Ascending aorta (tissue), 2 donors: ENCODE measurements at places on chromosomes 7 and 10. TPM values are rescaled to one million over a fixed set of nuclear protein-coding genes. Genes with fewer than 3 reads are reported as not detected.

The VWA2 gene
- not detected for total RNA-seq

DNA sequence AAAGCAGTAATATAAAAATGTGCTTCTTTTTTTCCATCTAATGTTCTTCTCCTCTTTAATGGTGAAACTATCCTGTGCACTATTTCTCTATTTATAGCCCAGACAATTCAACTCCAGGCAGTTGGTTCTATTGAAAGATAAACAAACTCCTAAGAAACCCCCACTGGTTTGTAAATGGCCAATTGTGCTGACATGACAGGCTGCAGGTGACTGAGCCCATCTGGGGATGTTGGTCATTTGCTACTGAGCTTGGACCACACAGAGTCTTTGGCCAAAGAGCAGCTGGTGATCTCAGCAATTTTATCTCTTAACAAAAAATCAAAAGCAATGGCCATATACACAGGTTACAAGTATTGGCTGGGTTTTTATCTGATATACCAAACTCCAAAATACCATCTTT, 631.8 kb upstream of the CELF2 start:
- DNase-seq: no peak

The PDE6C gene
- total RNA-seq: not detected

- no peak for DNase-seq
Measured at GRCh38 chr7:26318921-26319320, 27.3 kb downstream of the SNX10 start.

GRCh38 chr10:112363696-112364688, 9.9 kb upstream of the ACSL5 start:
- DNase-seq: peak; percentile 43

- DNase-seq: no peak
Measured at GRCh38 chr7:125878988-125879387, 949.4 kb upstream of the POT1 start.

DNA sequence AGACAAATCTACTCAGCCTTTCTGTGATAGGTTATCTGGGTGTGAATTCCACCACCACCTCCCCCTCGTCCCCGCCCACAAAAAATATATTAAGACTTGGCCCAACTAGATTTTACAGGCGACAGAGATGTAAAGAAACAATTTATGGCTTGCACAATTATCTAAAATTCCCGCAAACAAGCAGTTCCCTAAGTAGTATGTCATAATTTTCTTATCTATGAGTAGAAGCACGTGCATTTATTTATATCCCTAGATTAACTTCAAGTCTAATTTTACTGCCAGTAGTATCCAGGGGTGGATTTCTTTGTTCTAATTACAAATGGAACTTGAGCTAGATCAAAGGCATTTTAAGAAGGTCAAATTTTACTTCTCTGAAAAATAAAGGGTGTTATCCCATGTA, 1.7 kb downstream of the TSPAN12 start:
- no peak for DNase-seq

DNA sequence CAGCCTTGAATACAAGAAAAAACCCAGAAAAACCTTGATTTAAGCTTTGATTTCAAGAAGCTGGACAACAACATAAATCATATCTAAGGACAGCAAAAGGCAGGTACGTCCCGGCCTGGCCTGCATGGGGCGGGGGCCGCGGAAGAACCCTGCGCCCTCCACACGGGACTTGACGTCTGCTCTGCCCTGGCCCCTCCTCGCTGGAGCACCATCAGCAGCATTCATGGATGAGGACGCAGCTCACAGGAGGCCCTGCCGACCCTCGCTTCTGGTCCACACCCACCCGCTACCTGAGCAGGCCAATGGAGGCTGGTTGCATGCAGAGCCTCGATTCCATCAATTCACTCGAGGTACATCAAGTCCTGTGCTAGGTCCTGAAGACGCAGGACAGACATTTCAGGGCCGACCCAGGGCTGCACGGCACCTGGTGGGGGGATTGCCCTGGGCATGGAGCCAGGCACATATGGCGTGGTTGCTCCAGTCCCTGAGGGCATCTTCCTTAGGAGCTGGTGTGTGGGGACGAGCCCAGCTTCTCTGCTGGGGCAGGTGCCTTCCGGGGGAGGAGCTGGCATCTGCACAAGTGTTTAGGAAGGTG, 63.1 kb upstream of the NKX6-2 start:
- DNase-seq: peak; percentile 55

GRCh38 chr7:43537765-43538403, 45.0 kb upstream of the STK17A start:
- no peak for DNase-seq

The HOXA7 gene
- total RNA-seq: 12.0 TPM

The C10orf67 gene
- not detected for total RNA-seq

- DNase-seq: no peak
Measured at GRCh38 chr7:35802649-35803048, 1.8 kb downstream of the SEPTIN7 start.

DNA sequence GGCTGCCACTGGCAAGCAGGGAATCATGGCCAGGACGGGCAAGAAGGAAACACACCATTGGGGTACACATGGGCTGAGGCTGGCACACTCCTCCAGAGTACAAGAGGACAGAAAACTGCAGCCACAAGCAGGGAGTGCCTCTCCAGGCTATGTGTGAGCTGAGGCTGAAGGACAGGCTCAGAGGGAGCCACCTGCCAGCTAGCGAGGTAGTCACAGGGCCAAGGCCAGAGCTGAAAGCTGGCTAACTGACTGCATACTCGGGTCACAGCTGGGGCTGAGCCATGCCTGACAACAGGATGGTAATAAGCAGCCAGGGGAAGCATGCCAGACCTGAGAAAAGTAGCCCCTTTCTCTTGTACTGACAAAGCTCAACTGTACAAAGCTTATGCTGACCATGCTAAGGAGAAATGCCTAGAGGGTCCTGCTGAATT, 52.0 kb downstream of the KIF5B start:
- DNase-seq: no peak

DNA sequence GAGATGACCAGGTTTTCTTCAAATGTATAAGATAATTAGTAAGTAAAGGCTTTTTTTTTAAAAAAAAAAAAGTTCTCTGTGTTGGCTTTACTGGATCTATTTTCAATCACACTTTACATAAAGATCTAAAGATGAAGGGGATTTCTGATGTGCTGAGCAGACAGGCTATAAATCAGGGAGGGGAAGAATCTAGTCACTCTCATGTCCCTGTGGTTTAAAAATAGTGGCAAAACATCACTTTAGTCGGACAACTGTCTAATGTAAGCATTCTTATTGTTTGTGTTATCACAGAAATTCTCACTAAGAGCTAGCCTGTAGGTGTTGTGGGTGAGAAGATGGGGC, 132.7 kb downstream of the ICA1 start:
- no peak for DNase-seq

GRCh38 chr10:75592791-75593643, 161.6 kb downstream of the LRMDA start:
- no peak for DNase-seq

DNA sequence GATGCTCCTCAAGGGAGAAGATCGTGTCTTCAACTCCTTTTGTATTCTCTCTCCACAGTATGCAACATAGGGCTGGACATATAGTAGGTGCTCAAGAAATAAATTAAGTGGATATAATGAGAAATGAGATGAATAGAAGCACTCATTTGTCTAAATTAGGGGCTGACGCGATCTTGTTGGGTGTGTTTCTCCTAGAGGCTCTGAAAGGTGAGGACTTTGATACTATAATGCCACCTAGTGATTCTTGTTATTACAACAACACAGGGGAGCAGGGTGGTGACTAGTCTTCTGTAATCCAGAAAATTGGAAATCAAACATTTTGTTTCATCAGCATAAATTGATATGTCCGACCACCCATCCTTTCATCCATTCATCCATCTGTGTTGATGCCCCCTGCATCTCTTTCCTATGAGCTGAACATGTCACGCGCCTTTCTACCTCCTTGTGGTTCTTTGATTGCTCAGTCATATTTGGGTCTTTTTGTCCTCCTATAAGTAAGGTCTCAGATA, 3.5 kb upstream of the CFAP58 start:
- no peak for DNase-seq

DNA sequence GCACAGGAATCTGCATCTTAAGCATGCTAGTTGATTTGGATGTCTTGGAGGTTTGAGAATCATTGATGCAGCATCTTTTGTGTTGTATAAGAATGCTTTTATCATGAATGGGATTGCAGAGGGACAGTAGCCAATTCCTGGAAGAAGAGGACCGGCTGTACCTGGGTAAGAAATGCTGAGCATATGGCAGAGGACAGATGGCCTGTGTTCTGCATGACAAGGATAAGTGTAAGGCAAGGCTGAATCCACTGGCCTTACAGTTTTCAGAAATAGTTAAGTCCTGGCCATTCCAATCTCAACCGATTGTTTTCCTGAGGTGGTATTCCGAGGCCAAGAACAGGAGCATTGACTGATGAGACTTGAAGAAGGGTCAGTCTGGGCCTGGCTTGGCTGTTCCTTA, 24.4 kb upstream of the KBTBD2 start:
- no peak for DNase-seq

The SORBS1 gene
- total RNA-seq: 416 TPM

GRCh38 chr10:74852381-74852780, 26.0 kb downstream of the KAT6B start:
- no peak for DNase-seq

DNA sequence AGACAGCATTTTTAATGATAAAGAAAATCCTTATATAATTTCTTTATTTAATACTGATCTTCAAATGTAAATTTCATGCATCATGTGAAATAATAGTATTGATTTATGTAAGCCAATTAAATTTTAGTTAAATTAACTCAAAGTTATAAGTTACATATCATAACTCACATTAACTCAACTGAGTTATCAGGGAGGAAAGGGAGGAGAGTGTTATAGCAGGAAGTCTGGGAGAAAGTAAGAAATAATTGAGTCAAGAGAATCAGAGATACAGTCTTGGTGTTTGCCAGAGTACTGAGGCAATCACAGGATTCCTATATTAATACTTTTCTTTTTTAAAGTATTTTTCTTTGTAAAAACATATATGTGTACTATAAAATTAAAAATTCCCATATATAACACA, 4.0 kb downstream of the BICC1 start:
- no peak for DNase-seq

The LRIT1 gene
- total RNA-seq: not detected

DNA sequence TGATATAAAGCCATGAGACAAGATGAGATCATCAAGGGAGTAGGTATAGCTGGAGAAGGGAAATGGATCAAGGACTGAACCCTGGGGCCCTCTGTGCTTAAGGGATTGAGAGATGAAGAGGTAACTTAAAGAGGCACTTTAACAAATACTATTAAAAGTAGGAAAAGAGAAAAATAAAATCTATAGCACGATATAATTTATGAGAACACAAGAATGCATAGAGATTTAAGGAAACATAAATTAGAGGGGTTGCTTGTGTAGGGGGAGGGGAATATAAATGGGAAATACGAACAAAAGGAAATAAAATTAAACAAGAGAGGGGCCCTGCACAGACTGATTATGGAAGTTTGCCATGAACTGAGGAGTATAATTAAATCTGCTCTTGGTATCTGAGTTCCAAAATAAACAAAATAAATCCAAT, 15.6 kb upstream of the LRRC17 start:
- DNase-seq: no peak

- DNase-seq: no peak
Measured at GRCh38 chr7:27122077-27122910, 8.3 kb downstream of the HOXA4 start.

DNA sequence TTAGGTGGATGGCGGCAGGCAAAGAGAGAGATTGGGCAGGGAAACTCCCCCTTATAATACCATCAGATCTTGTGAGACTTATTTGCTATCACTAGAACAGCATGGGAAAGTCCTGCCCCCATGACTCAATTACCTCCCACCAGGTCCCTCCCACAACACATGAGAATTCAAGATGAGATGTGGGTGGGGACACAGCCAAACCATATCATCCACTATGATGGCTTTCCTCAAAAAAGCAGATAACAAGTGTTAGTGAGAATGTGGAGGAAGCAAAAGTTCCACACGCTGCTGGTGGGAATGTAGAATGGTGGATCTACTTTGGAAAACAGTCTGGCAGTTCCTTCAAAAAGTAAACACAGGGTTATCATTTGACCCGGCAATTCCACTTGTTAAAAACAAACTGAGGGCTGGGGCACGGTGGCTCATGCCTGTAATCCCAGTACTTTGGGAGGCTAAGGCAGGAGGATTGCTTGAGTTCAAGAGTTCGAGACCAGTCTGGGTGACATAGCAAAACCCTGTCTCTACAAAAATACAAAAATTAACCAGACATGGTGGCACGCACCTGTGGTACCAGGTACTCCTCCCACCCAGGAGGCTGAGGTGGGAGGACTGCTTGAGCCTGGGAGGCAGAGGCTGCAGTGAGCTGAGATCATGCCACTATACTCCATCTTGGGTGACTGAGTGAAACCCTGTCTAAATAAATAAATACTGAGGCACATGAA, 161.4 kb upstream of the EEPD1 start:
- DNase-seq: no peak

DNA sequence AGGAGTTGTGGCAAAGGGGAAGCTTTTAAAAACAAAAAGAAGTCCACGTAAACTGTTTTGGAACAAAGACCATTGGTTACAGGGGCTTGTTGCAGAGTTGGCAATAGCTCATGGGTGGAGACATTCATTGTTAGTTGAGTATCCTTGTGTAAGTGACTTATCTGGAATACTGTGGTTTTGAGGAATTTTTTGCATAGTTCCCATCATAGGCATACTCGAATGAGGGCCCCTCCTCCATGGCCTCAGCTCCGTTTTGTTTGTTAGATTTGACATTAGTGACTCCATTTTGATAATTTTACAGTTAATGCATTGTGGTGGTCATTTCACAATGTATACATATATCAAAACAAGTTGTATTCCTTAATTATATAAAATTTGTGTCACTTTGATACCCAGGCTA, 12.8 kb upstream of the SMKR1 start:
- no peak for DNase-seq

The FGFR2 gene
- 4.4 TPM for total RNA-seq

- no peak for DNase-seq
Measured at GRCh38 chr10:88427024-88427423, 156.1 kb downstream of the RNLS start.

GRCh38 chr10:102714621-102715455, at the start of gene SFXN2:
Gene SFXN2 (plus strand): TSS chr10:102714636. CDS start chr10:102726637, 12,001 bp downstream.
- peak; percentile 72 for DNase-seq

- no peak for DNase-seq
Measured at GRCh38 chr10:74079936-74080590, 70.6 kb downstream of the AP3M1 start.

DNA sequence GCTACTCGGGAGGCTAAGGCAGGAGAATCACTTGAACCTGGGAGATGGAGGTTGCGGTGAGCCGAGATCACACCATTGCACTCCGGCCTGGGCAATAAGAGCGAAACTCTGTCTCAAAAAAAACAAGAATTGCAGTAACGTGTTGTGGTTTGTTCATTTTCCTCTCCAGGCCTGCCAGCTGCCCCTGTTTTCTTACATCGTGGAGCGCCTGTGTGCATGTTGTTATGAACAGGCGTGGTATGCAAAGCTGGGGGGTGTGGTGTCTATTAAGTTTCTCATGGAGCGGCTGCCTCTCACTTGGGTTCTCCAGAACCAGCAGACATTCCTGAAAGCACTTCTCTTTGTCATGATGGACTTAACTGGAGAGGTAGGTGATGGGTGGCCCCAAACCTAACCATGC, 52.1 kb downstream of the TRRAP start:
- no peak for DNase-seq

GRCh38 chr7:105786520-105787470, 89.6 kb downstream of the ATXN7L1 start:
- no peak for DNase-seq
